ENCODE measurements at places on chromosomes 7 and 10. TPM values are rescaled to one million over a fixed set of nuclear protein-coding genes. Genes with fewer than 3 reads are reported as not detected.

The ARHGAP12 gene
- total RNA-seq: 33.2 TPM

The UFSP1 gene
- total RNA-seq: 4.6 TPM

DNA sequence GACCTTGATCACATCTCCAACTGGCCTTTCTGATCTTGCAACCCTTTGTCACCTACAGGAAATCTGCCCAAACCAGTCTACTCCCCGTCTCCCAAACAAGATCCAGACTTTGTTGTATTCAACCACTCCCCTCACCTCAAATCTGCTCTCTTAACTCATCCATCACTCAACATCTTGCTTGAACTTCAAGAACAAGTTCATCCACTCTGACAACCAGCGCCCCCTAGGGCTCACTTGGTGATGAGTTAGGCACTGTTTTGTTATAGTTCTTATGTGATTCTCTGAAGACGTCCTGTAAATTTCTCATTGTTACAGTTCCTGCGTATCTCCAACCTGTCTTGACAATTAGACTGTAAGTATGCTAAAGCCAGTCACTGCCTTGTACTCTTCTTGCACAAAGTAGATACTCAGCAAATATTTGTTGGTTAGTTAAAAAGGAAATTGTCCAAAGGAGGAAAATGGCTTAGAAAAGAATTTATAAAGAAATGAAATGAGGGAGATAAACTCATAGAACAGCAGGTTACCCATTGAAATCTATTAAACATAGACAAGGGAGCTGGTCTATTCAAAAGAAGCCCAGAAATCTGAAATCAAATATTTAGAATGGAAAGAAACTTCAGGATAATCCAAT lies 5.3 kb downstream of the FRMD4A start:
- H3K36me3 ChIP-seq: no peaks in the 10 kb centered on the region
- H3K4me3 ChIP-seq: no peak overlapping the region
- peak; percentile 46 for DNase-seq
- H3K27me3 ChIP-seq: peaks cover 21% of the 10 kb centered on the region
- peaks cover 5% of the 10 kb centered on the region for H3K4me1 ChIP-seq
- no peak overlapping the region for H3K27ac ChIP-seq

DNA sequence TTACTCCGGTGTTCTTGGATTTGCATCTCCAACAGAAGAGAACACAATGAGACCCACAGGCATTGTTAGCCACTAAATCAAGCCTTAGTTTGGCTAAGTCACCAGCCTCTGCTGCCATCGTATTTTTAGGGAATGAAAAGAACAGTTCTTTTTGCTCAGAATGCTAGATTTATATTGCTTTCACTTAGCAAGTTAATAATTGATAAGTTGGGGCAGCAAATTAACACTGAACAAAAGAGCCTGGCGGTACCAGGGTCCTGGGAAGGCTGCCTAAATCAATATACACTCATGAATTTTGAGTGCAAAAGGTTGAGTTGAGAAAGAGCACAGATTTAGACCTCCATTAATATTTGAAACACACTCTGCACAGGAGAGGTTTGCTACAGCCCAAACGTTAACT lies 767.7 kb downstream of the TYW1 start:
- DNase-seq: no peak
- H3K36me3 ChIP-seq: no peaks in the 10 kb centered on the region
- H3K4me3 ChIP-seq: no peak overlapping the region
- peaks cover 2% of the 10 kb centered on the region for H3K27me3 ChIP-seq
- H3K27ac ChIP-seq: no peak overlapping the region

GRCh38 chr10:96366508-96366907 lies 7.7 kb upstream of the OPALIN start:
- H3K27ac ChIP-seq: no peak overlapping the region
- no peak overlapping the region for H3K4me3 ChIP-seq

Measured in neural crest cell (in vitro differentiated cells).